ENCODE measurements at places on chromosomes 3 and 15.

GRCh38 chr3:19220311-19220710 lies 72.0 kb downstream of the KCNH8 start:
- no peak for ATAC-seq

DNA sequence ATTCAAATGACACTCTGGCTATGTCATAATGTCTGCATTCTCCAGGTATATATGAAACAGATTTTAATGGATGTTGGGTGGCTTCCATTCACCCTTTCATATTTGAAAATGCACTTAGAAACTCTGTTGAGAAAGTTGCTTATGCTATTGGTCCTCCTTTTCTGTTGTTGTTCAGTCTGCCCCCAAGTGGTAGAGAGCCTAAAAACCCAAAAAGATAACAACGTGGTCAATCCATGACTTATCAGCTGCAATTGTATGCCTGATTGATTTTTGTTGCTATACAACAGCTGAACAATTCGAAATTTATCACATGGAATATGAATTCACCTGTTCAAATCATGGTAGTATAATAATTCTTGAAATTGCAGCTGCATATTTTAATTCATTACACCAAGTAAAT lies 279.8 kb downstream of the ROBO2 start:
- ATAC-seq: no peak

GRCh38 chr15:71444032-71444810 lies 328.9 kb downstream of the THSD4 start:
- no peak for ATAC-seq

- ATAC-seq: no peak
Measured at GRCh38 chr15:51080286-51080685, 14.4 kb downstream of the TNFAIP8L3 start.

GRCh38 chr3:129442947-129443346 lies 2.9 kb downstream of the IFT122 start:
- no peak for ATAC-seq

- ATAC-seq: peak; percentile 74
Measured at GRCh38 chr15:70142322-70143191, 44.8 kb upstream of the TLE3 start.

DNA sequence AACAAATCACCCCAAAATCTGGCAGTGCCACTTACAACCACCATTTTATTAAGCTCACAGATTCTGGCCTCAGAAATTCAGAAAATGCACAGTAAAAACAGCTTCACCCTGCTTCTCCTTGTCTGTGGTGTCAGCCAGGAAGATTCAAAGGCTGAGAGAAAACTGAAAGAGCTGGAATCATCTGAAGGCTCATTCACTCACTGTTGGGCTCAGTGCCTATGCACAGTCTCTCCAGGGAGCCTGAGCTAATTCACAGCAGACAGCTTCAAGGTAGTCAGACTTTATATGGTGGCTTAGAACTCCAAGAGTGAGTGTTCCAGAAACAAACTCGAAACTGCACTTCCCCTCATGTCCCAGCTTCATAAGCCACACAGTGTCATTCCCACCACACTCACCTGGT lies 16.5 kb upstream of the PLOD2 start:
- ATAC-seq: no peak

GRCh38 chr3:47605652-47606051 lies 27.0 kb upstream of the CSPG5 start:
- ATAC-seq: peak; percentile 20

DNA sequence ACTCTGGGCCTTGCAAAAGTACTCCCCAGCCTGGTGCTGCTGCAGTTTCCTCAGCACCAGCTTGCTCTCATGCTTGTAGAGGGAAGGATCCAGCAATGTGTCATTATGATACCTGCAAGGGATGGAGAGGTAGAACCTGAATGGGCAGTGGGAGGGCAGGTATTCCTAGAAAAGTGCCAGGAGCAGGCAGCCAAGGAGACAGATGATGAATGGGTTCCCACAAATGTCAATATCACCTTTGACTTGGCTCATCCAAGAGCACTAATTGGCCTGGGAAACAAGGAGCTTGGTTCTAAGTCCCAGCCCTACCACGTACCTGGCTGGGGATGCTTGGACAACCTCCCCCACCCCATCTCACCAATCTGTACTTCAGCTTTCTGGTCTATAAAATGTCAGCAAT lies 9.4 kb downstream of the CILP start:
- ATAC-seq: no peak
